ENCODE measurements at places on chromosomes 2 and 18.

DNA sequence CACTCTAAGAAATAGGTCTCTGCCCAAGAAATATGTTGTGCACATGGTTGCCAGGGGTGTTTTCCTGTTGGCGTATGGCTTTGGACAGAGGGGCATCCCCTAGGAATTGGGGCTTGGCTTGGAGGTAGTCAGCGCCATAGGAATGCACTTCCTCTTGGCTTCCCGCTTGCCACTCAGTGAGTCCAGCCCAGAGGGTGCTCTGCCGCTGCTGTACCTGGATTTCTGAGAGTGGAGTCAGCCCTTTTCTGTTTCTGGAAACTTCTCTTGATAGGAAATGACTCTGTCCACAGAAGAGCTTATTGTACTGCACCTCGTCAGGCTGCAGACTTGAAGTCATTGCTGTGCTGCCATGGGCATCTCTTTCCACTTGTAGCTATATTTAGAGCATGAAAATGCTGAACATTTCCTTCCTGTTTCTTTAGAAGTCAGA, 116.7 kb upstream of the MGAT5 start:
- DNase-seq: no peak

- peak; percentile 51 for DNase-seq
Measured at GRCh38 chr2:6254441-6254840, 562.3 kb downstream of the SOX11 start.

- DNase-seq: no peak
Measured at GRCh38 chr18:73986711-73987110, 160.9 kb downstream of the FBXO15 start.

- no peak for DNase-seq
Measured at GRCh38 chr2:51795248-51795888, 763.4 kb upstream of the NRXN1 start.

Measured in NCI-H1105 (cell line).